ENCODE measurements at places on chromosomes 11 and 22.

GRCh38 chr11:119865661-119866156 is 136.7 kb upstream of the NECTIN1 start:
- DNase-seq = no peak

GRCh38 chr22:44802071-44802700 is 49.8 kb downstream of the ARHGAP8 start:
- DNase-seq = no peak

DNA sequence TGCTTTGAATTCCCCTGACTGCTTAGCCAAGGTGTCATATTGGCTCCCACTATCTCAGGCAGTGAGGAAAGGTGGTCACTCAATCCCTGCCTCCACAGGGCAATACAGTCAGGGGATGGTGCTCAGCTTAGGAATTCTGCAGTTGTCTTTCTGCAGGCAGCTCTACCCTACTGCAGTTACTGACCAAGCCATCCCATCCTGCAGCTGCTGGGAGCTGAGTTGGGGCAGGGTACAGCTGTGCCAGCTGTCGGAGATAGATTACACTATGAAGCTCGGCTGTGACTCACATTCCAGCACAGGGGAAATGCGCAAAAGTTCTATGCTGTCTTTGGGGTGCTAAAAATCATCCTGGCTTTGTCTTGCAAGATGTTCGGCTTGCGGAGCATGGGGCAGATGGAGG is 4.4 kb upstream of the DAGLA start:
- no peak for DNase-seq

DNA sequence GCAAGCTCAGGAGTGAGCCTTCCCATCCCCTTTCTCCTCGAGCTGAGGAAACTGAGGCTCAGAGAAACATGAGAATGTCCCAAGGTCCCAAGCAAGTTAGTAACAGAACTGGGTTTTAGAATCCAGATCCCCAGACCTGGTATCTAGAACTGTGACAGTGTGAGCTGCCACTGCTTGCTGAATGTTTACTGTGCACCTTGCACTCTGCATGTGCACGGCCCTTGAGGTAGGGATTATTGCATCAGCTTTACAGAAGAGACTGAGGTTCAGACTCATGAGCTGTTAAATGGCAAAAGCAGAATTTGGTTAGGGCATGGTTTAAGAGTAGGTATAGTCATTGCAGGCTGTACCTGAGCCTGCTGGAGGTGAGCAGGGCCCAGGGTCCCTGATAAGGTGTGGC is 3.8 kb upstream of the MPPED1 start:
- DNase-seq = no peak

DNA sequence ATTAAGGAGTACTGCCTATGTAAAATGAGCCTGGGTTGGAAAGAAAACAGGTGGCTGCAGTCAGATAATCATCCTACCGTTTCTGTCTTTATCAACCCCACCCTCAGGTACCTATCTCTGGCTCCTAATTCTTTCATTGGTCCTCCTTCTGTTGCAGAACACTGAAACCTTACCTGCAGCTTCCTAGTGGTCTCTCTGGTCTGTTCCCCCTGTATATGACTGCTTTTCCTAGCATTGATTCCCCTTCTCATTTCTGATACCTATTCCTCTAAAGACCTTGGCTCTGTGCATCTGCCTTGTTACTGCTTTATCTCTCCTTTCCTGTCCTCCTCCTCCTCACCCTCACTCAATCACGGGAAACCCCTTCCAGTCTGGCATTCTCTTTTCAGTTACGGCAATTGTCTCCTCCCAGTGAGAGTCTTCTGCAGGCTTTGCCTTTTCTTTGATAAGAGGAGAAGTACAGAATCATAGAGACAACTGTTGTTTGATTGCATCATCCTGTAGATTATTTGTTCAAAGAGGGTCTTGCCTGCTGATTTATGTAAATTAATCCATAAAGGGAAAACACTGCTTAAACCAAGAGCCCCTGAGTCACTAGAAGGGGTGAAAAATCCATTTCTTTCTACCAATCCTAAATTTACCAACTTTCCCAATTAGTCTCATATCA is 301.2 kb downstream of the AASDHPPT start:
- no peak for DNase-seq

- no peak for DNase-seq
These were observed 75.8 kb downstream of the RAB30 start for GRCh38 chr11:82995754-82996398.

DNA sequence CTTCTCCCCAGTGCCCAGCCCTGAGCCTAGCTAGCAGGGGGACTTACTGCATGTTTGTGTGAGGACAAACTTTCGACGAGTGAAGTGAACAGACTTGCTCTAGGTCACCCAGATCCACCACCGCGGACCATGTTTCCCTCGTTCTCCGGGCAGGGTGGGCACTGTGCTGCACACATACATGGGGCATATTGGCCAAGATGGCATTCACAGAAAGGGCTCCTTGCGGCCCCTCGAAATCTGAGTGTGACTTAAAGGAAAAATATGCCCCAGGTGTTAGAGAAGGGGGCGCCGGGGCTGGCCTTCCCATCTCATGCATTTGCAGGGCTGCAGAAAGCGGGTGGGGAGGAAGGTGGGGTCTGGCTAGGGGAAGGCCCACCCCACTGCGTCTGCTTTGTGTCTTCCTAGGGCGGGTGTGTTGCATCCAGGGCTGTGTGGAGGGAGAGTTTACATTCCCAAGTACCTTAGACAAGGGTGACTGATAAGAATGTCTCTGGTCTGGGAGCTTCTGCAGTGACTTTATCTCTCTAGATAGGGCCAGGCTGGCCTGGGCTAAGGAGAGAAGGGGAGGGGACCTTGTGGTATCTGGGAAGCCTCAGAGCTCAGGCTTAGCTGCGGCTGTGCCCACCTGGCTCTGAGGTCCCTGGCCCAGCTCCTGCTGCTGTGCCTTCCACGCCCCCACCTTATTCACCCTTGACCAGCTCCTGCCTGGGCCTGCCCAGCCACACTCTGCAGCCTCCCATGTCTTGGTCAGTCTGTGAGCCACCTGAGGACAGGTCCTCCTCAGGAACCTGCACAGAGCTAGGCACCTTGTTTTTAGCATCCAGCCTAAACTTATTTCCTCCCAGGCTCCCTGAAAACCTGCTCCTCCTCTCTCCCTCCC is 45.8 kb downstream of the LRRC32 start:
- DNase-seq = no peak

DNA sequence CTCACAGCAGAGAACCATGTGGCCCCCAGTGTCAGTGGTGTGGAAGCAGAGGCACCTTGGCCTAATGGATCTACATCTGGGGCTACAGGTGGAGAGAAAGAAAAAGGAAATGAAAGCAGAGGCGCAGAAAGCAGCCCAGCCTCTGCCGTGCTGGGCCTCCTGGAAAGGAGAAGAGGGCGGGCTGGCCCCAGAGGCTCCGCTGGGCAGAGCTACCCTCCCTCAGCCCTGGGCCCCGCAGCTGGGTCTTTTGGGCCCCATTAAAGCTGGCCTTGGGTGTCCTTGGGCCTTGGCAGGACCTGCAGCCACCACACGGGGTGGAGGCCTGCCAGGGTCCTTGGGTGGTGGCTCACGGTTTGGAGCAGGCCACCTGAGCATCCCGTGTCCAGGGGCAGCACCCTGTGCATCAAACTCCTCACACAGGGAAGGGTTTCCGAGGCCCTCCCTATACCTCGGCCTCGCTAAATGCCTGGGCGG is 31.6 kb upstream of the GAL start:
- DNase-seq = no peak

DNA sequence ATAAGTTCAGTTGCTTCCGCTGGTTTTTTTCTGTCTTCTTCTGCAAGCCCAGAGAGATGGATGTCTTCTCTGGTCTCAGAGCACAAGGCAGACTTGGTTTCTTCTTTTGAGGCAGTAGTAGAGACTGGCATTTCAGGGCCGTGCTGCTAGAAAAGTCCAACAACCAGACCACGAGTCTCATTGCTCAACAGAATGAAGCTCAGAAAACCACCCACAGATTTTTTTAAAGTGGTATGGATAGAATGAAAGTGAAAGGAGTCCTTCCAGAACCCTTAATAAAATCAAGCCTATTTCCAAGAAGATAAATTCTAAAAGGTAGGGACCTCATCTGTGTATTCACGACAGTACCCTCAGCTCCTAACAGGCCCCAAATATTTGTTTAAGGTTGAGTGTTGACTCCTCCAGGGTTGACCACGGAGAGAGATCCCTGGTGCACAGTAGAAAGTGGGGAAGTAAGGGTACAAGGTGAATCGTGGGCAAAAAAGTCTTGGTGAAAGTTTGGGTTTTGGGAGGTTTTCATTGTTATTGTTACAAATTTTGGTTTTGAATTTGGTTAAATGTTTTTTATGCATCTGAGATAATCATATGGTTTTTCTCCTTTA is 43.6 kb upstream of the DDX6 start:
- no peak for DNase-seq

DNA sequence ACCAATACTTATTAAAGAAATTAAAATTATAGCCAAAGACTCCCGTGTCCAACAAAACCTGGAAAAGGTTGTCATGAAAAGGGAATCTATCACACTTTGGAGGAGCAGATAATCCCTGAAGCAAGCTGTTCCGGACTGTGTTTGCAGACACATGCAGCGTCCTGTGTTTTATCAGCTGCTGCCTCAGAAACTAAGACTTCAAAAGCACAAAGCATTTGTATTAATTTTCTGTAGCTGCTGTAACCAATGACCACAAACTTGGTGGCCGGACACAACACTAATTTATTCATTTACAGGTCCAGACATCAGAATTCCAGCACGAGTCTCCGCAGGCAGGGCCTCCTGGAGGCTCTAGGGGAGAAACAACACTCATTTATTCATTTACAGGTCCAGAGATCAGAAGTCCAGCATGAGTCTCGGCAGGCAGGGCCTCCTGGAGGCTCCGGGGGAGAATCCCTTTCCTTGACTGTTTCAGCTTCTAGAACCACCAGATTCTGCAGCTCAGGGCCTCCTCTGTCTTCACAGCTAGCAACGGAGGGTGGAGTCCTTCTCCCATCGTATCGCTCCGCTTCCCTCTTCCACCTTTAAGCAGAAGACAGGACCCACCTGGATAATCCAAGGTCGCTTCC is 465.3 kb downstream of the BRD1 start:
- no peak for DNase-seq

DNA sequence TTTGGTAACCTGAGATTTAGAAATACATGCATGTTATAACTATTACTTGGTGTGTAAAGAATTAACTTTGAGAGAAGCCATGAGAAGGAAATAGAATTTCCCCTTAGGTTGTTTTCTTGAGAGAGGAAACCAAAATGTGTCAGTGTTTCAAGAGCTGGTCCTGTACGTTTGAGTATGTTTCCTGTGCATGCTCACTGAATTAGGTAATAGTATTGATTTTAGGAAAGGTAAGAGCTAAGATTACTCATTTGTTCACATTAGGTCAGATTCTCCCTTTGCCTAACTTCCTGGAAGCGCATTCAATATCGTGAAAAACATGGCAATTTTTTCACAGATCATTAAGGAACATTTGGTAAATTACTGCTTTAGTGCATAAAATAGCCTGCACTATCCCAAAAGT is 49.3 kb upstream of the RDX start:
- DNase-seq = no peak

DNA sequence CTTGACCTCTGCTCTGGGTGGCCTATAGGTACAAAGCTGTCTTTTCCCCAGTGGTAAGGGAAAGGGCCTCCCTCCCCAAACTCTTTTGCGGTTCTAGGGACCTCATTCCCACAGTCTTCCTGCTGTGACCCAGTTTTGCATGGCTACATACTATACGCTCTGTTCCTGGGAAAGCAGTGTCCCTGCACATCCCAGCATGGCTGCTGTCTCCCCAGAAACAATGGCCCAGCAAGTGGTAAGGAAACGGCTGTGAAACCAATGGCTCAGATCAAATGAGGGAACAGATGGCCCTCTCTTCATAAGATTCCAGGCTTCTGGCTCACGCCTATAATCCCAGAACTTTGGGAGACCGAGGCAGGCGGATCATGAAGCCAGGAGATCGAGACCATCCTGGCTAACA is 41.1 kb downstream of the RPL27A start:
- DNase-seq = no peak

DNA sequence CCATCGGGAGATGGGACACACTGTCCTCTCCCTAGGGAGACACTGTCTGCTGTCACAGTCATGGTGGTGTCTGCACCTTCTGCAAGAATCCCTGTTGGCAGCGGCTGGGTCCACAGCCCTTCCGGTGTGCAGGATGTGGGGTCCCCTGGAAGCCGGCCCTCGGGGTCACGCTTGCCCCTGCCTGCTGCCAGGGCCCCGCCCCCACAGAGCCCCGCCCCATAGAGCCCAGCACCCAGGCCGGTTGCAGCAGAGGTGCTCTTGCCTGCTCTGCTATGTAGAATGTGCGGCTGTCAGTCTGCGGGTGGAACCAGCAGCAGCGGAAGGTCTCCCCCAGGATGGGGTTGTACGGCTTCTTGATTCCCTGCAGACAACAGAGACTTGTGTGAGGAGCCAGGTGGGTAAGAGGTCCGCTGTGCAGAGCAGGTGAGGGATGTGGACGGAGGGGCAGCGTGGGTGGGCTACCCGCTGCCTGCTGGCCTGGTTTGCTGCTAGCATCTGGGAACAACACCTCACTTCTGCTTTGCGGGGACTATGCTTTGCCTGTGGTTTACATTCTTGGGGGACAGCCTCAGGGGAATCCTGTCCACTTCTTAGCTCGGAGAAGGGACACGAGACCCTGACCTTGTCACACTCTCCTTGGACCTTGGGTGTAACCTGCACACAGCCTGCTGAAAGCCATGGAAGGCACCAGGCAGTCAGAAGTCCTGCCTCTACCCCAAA is 44.9 kb upstream of the CARS1 start:
- DNase-seq = no peak

- no peak for DNase-seq
These were observed 57.5 kb downstream of the PTPRJ start for GRCh38 chr11:48037709-48038468.
